HT-29 (cell line): ENCODE measurements at places on chromosomes 11 and 22.

- no peak for DNase-seq
These were observed 47.9 kb downstream of the KCNQ1OT1 start for GRCh38 chr11:2651826-2652271.

DNA sequence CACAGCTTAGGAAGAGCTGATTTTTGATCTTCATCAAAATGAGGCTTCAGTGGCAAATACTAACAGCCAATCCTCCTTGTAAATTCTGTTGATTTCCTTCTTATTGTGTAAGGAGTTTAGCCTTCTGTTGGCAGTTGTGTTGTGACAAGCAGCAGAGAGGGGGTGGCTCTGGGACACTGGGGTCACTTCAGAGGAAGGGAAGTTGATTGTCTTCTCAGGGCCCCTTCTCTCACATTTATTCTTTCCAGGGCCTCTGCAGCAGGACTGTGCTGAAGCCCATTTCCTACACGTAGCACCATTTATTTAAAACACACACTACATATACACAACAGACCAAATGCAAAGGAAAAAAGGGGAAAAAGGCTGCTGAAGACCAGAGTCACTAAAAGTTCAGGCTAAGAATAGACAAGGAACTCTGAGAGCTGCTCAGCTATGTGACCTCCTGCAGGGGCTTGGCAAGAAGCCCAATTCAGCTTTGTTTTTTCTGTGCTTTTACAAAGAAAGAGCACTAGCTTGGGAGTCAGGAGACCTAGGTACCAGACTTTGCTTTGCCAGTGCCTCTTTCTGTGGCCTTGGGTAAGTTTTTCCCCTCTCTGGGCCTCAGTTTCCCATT lies 28.3 kb upstream of the UPB1 start:
- DNase-seq = no peak

DNA sequence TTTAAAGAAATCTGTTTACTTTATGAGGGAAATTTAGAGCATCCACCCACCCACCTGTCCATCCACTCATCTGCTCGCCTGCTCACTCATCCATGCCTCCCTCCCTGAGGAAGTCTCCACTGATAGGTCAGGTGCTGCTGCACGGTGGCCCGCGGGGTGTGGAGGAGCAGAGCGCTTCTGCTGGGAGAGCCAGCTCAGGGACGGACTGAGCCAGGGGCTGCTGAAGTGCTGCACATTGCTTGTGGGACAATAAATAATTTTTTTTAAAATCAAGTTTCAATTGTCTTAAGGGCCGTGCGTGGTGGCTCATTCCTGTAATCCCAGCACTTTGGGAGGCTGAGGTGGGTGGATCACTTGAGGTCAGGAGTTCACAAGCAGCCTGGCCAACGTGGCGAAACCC lies 148.9 kb downstream of the TBC1D22A start:
- no peak for DNase-seq

GRCh38 chr11:326592-326841 lies 5.9 kb upstream of the IFITM3 start:
- DNase-seq = no peak

DNA sequence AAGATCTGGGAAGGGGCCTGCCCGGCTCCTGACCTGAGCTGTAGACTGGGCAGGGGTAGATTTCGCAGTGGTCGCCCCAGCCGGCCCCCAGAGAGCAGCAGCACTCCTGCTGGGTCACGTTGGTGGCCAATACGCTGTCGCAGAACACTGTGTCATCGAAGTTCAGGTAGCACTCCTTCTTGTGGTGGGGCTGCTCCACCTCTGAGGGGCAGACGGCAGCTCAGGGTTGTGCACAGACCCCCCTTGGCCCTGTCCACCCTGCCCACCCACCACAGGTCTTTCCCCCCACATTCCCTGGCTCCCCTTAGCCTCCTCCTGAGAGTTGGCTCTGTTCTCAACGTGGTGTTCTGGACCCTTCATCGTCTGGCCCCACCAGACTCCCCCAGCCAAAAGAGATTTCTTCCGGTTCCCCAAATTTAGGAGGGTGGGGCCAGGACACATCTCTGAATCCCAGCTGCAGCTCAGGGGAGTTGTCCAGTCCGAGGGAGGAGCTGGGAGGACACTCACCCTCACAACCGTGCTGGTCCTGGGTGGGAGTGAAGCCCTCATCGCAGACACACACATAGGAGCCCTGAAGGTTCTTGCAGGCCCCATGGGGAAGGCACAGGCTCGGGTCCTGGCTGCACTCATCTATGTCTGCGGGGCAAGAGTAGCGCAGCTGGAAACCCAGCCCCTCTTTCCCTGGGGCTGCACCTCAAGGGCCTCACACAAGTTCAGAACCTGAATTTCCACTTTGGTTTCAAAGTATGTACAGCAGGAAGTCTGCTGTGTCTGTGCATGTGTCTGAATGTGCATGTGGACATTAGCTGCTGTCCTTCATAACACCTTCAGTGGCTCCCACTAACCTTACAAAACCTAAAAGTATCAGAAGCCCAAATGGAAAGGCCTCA lies 16.5 kb downstream of the SCYL1 start:
- DNase-seq = peak; percentile 62

GRCh38 chr11:75920848-75921247 lies 105.8 kb downstream of the UVRAG start:
- no peak for DNase-seq

- DNase-seq = peak; percentile 76
These were observed at the start of gene PLCB3 for GRCh38 chr11:64251016-64251752. Gene PLCB3 (plus strand): TSS chr11:64251530. CDS start chr11:64251650, 120 bp downstream.
